Activated CD8-positive, alpha-beta memory T cell treated with anti-CD3 and anti-CD28 coated beads for 4 hours (primary cell): ENCODE measurements at places on chromosomes 2 and 18.

- no peak for DNase-seq
Measured at GRCh38 chr18:44824884-44825283, 144.2 kb downstream of the SETBP1 start.

DNA sequence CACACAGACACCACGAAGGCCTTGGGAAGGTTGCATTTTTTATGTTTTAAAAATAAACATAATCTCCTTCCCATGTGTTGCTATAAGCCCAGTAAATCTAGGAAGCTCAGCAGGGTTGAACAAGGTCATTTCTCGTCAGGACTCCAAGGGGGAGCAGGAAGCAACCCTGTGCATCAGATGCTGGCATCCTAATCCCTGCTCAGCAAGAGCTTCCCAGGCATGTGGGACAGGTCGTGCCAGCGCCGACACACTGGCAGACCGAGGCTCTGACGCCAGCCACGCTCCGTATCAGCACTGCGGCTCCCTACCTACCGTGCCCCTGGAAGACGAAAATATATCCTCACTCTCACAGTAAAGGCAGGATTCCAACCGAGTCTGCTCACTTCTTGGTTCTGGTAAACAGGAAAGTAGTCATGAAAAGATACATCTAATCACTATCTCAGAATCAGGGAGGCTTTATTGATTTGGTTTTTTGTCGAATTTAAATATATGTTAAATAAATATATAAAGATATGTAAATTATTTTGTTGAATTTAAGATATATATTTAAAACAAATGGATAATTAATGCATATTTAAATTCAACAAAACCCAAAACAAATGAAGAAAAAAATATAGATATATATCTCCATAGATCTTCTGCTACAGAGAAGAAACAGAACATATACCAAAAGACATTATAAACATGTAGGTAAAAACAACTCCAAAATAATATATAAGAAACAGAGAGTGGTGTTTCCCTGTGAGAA, 61.4 kb downstream of the TXNL1 start:
- DNase-seq = no peak

GRCh38 chr2:140600116-140600515, 1530.7 kb downstream of the LRP1B start:
- no peak for DNase-seq

- DNase-seq = no peak
Measured at GRCh38 chr2:215845839-215846586, 167.3 kb downstream of the MREG start.

GRCh38 chr18:1774261-1774660, 797.0 kb downstream of the METTL4 start:
- no peak for DNase-seq

- DNase-seq = no peak
Measured at GRCh38 chr2:149399934-149400615, 69.7 kb downstream of the LYPD6 start.

GRCh38 chr2:73963385-73964120, 21.2 kb upstream of the TET3 start:
- no peak for DNase-seq

DNA sequence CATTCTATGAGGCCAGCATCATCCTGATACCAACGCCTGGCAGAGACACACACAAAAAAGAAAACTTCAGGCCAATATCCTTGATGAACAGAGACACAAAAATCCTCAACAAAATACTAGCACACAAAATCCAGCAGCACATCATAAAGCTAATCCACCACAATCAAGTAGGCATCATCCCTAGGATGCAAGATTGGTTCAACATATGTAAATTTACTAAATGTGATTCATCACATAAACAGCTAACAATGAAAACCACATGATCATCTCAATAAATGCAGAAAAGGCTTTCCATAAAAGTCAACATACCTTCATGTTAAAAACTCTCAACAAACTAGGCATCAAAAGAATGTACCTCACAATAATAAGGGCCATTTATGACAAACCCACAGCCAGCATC, 65.3 kb downstream of the WDPCP start:
- DNase-seq = no peak

DNA sequence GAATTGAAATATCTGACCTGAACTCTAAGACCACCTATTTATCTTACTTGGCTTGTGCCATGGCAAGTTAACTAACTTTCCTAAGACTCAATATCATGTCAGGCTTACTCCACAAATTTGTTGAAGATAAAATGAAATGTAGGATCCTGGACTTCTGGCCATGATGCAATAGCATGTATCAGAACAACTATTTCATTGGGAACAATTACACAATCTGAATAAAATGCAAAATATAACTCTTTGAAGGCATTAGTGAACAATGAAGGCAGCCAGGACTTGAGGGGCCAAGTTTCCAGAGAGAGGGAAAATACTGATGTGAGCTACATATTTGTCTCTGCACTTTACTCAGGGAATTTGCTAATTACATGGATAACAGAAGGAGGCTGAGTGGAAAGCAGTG, 476.5 kb upstream of the ACVR2A start:
- DNase-seq = no peak

- DNase-seq = no peak
Measured at GRCh38 chr2:110748489-110748867, 16.1 kb downstream of the ACOXL start.

- DNase-seq = no peak
Measured at GRCh38 chr2:217035967-217036366, 176.1 kb upstream of the TNP1 start.
